ENCODE measurements at places on chromosomes 12 and 14.

DNA sequence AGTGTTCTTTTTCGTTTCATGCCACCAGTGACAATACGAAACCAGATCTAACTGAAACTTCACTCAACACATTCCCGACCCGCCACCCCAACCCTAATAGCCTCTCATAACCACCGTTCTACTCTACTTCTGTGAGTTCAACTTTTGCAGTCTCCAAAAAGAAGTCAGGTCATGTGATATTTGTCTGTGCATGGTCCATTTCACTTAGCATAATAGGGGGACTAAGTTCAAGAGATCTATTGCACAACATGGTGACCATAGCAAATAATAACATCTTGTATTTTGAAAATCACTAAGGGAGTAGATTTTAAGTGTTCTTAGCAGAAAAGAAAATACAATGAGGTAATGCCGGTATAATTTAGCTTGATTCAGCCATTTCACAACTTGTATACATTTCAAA is 376.4 kb downstream of the DIO2 start:
- no peak for DNase-seq

GRCh38 chr12:89514751-89515150 is 9.8 kb downstream of the GALNT4 start:
- no peak for DNase-seq

DNA sequence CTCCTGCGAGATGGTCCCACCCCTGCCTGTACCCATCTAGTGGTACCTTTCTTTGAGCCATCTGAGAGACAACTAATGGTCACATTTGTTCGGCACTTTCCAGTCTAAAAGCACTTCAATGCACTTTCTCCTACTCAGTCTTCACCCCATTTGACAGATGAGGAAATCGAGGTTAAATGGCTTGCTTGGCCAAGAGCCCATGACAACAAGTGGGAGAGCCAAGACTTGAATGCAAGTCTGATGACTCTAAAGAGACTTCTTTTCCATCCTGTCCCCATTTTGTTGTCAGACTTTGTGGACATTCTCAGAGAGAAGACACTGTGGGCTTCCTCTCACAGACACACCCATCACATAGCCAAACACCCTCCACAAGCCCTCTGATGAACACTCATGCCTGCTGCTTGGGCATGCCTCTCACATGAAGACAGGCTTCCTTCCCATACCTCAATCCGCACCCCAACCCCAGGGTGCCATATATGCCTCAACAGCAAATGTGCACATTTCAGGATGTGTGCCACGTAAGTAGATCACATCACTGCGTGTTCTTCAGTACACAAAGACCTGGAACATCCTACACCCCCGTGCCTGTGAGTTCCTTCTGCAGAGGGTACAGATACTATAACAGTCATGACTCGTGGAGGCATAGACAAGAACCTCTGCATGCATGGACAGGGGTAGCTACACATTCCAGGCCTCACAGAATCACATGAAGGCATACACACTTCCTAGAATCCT is 805 bp downstream of the MYH7 start:
- no peak for DNase-seq

DNA sequence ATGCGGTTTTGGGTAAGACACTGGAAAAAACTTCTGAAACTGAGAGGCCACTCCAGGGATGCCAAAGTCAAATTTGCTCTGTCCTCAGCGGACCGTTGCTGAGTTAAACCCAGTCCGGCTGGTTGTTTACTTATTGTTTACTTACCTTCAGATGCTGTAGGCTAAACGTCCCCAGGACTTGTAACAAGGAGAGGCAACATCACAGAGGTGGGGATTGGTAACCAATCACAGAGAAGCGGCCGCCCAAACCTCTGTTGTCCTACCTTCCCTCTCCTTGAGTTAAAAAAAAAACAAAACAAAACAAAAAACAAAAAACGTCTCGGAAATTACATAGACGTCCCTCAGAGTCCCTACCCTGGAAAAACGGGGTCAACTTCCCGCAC is 380 bp downstream of the ANO2 start:
- no peak for DNase-seq

GRCh38 chr14:89473989-89474388 is 57.0 kb upstream of the FOXN3 start:
- DNase-seq = peak; percentile 2
